ENCODE measurements at places on chromosomes 2 and 18.

DNA sequence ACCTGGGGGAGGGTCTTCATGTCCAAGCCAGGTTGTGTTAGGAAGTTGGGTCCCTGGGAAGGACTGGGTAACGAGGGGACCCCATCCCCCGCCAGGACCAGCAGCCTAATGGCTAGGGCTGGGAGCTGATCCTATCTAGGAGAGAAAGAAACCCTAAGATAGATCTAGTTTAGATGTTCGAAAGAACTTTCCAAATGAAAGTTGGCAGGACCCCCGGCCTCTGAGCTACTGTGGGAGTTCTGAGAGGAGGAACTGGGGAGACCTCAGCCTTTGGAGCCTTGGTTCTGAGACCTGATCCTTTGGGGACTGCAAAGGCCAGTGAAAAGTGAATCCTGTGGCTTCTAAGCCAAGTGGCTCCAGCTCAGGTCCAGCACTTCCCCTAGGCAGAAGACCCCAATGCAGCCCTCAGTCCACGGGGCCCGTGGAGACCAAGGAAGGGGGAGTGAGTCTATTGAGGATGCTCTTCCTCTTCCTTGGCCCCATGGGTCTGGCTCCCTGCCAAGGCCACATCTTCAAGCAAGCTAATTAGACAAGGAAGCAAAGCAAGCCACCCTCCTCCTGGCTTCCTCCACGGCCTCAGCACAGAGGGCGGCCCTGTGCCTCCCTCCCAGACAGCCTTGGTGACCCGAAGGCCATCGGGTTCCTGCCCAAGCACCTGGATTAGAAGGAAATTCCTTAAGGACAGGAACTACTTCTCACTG, 23.5 kb downstream of the CCT7 start:
- DNase-seq = no peak

DNA sequence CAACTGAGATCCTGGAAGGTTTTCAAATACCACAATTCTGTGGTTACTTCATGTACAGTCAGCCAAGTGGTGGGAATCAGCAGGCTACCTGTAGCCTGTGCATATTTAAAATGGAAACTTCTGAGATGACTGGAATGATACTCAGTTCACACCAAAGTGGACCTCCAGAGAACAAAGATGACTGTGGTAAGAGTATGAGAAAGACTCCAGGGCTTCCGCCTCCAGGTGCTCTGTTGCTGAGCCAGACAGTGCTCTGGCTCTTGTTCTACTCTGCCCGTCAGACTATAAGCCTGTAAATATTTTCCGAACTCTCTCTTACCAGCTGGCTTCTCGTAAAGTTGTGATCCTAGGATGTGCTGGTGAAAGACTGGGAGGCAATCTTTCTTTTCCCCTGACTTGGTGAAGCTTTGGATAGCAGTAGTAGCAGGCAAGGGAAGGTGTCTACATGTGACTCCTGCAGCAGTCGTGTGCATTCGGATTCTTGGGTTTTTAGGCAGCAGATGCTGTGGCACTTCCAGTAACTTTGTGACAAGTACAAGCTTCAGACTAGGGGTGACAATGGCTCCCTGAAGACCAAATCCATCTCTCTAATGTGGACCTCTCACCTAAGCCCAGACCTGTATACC, 23.1 kb downstream of the ST3GAL5 start:
- no peak for DNase-seq

- no peak for DNase-seq
These were observed 270.6 kb downstream of the CELF4 start for GRCh38 chr18:37294951-37295350.

DNA sequence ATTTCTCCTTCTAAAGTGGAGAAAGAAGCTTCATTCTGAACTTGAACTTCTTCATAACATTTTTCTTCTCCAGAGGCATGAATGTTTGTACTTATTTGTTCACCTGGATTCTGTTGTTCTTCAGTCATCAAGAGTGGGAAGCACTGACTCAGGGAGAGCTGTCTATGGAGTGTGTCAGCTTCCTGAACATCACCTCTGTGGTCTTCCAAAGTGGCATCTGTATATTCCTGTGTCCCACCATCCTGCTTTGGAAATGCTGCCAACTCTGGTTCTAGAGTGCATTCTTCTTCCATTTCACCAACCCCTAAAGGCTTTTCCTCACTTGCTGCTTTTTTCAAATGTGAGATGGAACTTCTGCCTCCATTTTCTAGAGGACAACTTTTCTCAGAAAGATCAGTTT, 59.5 kb downstream of the TTN start:
- DNase-seq = no peak

- DNase-seq = no peak
These were observed 15.2 kb downstream of the FBXO41 start for GRCh38 chr2:73268830-73269685.

GRCh38 chr18:78629426-78629825, 350.2 kb upstream of the SALL3 start:
- DNase-seq = no peak

- no peak for DNase-seq
These were observed 112.1 kb upstream of the ATP8B1 start for GRCh38 chr18:57915248-57915647.

DNA sequence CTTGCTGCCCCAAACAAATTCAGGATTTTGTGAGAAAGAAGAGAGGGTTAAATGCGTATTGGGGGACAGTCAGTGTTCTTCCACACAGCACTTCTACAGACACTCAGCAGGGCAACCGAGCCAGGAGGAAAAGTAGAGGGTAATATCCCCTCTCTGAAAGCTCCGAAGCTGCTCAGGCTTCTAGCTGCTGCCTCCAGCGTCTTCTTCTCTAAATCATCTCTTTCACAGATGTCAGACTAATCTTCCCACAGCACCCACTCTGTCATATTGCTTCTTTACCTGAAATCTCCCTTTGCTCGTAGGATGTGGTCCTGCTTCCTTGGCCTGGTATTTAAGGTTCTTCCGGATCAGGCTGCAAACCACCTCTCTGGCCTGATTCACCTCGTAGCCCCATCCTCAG, 117.6 kb upstream of the HAAO start:
- DNase-seq = no peak

DNA sequence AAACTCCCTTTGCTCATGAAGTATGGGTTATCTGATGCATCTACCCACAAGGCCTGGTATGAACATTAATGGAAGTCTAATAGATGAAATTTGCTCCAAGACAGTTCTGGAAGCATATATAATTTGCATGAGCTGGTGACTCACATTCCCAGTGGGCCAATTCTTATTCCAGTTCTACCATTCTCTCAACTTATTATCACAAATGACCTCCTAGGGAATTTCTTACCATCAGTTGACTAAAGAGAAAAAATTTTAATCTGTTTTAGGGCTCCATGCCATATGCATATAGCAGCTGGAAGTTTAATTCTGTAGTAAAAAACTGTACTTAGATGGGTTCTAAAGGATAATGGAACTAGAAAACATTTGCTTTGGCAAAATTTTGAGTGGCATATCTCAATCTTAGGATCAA, 165.2 kb upstream of the COL3A1 start:
- no peak for DNase-seq

DNA sequence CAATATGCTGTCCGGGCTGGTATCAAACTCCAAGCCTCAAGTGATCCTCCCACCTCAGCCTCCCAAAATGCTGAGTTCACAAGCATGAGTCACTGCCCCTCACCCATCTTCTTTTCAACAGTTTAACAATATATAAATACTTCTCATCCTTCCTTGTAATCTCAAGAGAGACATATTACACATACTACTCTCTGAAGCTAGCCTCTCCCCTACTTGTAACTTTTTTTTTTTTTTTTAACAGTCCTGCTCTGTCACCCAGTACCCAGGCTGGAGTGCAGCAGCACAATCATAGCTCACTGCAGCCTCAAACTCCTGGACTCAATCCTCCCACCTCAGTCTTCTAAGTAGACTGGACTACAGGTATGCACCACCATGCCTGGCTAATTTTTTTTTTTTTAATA, 5.7 kb downstream of the GFPT1 start:
- DNase-seq = no peak

- peak; percentile 5 for DNase-seq
These were observed 191.3 kb downstream of the RPRM start for GRCh38 chr2:153287109-153287801.

DNA sequence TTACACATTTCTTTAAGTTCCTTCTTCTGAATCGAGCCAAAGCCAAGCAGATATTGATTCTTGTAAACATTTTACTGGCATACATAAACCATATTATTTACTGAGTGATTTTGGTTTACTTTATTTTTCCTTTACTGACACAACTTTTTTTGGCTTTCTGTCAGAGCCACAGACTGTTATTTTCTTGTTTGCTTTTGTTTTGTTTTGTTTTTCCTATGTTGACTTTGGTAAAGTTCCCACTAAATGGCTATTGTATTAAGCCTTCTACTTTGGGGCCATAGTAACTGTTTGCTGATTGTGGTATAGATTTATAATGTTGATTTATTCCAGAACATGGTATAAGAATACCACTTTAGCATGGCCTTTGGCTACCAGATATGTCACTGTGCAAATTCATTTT, 419.4 kb downstream of the DCDC2C start:
- no peak for DNase-seq

- DNase-seq = no peak
These were observed 209.2 kb downstream of the MCFD2 start for GRCh38 chr2:46706264-46706983.

- DNase-seq = no peak
These were observed 15.4 kb downstream of the FEZ2 start for GRCh38 chr2:36582538-36582937.

DNA sequence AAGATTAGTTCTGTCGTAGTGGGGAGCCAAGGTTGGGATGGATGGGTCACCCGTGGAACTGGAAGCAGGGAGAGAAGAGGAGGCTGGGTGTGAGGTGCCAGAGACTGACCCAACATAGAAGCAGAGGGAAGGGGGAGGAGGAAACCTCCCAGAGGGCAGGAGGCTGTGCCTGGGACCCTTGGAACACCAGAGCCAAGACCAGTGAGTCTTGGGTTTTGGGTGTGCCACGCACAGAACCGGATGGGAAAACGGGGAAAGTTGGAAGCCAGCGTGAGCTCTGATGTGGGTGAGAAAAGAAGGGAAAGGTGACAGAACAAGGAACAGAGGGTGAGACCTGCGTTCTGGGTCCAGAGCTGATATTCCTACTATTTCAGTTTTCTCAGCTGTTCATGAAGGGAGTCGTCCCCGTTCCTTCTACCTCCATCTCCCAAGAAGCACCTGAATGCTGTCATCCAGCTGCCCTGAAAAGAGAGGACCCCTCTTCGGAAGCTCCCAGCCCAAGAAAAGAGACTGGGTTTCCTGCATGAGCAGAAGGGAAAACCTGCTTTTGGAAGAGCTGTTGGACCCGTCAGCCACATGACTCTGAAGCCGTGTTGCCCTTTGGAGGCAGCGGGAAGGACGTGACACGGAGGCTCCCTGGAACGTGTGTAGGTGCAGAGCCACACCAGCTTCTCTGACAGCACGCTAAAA, 250.1 kb downstream of the NDUFA10 start:
- DNase-seq = no peak

GRCh38 chr2:24461685-24462084, 29.4 kb upstream of the NCOA1 start:
- DNase-seq = no peak
